ENCODE measurements at places on chromosomes 5 and 9.

DNA sequence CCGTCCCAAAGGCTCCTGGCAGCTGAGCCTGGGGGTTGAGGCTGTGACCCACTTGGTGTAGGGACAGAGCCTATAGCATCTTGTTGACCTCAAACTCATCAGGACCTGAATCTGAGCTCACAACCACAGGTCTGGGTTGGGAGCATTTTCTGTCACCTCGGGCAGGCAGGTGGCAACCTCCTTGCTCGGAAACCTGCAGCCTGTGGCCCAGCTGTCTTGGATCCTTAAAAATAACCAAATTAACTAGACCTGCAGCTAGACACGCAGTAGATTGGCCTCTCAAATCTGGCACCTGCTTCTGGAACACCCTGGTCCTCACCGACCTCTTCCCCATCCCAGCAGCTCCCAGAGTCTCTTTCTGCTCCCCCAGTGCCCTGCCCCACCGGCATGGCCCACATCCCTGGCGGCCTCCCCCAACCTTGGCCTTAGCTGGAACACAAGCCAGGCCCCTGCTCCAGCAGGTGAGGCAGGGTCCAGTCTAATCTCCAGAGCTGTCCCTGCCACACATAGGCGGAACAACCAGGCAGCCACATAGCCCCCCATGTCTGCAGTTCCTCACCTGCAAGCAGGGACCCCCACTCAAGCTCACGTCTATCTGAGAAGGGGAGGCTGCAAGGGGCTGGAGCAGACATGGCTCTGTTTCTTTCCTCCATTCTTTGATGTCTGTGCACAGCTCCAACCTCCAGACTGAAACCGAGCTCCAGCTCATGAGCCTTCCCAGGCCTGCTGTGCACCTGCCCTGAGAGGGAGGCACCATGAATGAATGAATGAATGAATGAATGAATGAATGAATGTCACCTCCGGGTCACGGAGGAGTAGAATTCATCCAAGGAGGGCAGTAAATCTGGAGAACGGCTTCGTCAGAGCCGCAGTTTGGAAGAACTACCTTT, 28.3 kb downstream of the PAEP start:
- no peak for DNase-seq

- no peak for DNase-seq
These were observed 3.5 kb downstream of the PAX5 start for GRCh38 chr9:37030611-37030939.

- DNase-seq = peak; percentile 73
These were observed 447.8 kb downstream of the ENC1 start for GRCh38 chr5:74192606-74193299.

DNA sequence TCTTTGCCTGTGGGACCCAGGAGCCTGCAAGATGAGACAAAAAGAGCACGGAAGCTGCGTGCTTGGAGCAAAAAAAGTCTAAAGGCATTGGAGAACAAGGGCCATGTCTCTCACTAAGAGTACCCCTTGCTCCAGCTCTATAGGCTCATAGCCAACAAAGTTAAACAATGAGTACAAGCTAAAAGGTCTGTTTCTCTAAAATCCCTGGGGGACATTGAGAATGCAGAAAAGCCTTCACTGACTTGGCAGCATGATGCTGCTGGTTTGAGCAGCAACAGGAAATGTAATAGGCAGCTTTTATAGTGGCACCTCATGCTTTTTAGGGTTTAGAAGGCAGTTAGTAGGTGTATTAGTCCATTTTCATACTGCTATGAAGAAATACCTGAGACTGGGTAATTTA, 287.5 kb downstream of the SMARCA2 start:
- no peak for DNase-seq

GRCh38 chr5:73437101-73437776, 11.3 kb downstream of the FOXD1 start:
- peak; percentile 83 for DNase-seq

- no peak for DNase-seq
These were observed 11.6 kb downstream of the DIPK1B start for GRCh38 chr9:136723989-136724388.

DNA sequence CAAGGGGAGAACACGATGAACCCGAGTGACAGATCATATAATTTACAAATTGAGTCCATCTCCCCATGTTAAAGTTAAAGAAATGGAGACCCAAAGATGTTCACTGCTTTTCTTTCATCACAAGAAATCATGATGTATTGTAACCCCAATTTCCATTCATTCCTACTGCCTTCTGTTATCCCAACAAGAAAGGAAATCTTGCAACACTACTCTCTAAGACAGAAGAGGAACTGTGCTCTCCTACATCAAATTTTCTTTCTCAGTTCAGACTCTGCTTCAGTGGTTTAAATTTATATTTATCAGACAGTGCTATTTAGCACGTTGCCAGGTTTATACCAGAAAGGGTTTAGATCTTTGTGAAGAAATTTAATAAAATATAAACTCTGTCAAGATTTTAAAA, 83.8 kb upstream of the RASA1 start:
- no peak for DNase-seq

GRCh38 chr5:39219437-39219836, at the start of gene FYB1:
TSS of gene FYB1 (minus strand) at chr5:39219563. CDS start at chr5:39202960, 16,603 bp downstream.
- DNase-seq = no peak

DNA sequence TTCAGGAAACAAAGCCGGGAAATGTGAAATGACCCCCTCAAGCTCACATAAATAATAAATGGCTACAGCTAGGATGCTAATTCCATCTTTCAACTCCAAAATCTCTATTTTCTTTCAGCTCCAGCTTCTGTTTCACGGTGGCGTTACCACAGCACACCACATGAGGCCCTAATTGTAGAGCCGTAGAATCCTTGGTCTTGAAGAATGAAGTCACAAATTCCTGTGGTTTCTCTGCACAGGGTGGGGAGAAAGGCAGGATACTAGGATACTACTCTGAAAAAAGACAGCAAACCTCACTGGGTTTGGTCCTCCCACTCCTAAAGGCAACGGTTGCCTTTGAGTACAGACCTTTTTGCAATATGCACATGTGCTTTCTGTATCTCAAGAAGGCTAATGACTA, 13.9 kb upstream of the RARS1 start:
- peak; percentile 19 for DNase-seq

DNA sequence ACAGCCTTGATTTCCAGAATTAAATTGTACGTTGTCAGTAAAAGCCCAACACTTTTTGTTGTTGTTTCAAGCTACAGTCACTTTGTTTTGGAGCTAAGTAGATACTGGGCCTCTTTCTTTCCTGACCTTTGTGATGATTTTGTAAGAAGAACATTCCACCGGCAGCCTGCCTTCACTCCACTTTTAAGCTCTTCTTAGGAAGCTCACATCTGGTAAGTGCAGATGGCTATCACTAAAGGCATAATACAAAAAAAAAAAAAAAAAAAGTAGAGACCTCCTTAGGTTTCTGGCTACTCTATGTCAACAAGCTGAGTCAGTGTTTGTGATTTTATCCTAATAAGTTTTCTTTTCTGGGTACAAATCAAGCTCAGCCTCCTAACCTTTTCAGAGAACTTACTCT, 1922.1 kb upstream of the WWC1 start:
- no peak for DNase-seq

- DNase-seq = no peak
These were observed 46.9 kb downstream of the SLC22A5 start for GRCh38 chr5:132416306-132417009.

GRCh38 chr9:29773676-29774075, 2200.4 kb upstream of the C9orf72 start:
- no peak for DNase-seq

DNA sequence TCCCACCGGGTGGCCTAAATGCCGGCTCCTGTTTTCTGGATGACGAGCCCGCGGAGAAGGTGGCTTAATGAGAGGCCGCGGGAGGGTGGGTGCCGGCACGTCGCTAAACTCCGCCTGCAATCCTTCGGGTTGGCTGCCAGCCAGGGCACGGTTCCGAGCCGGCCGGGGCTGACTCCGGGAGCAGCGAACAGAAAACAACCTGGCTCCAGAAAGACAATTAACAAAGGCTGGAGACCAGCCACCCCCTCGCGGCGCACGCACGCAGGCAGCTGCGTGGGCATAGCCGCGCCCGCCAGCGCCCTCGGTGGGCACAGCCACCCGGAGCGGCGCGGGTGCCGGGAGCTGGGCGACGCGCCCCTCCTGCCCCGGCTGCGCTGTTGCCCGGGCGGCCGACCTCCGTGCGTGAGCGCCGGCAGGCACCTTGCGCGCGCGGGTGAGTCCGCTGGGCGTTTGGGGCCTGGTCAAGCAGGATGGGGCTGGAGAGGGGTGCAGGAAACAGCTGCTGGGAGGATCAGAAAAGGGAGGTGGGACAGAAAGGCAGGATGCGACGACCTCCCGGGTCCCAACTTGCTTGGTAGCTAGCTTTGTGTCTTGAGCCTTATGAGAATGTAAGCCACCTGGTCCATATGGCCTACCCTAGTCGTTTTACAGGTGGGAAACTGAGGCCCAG, at the start of gene ARHGEF37:
TSS of gene ARHGEF37 (plus strand) at position 307 of the 670 bp plus-strand sequence. CDS start 16,272 bp downstream, outside the sequence.
- peak; percentile 51 for DNase-seq

- DNase-seq = no peak
These were observed 138.6 kb downstream of the ERCC6L2 start for GRCh38 chr9:96014078-96014477.

- no peak for DNase-seq
These were observed 68.1 kb downstream of the YIPF5 start for GRCh38 chr5:144102361-144102760.

- peak; percentile 96 for DNase-seq
These were observed 74.7 kb downstream of the WWC1 start for GRCh38 chr5:168366116-168366515.

DNA sequence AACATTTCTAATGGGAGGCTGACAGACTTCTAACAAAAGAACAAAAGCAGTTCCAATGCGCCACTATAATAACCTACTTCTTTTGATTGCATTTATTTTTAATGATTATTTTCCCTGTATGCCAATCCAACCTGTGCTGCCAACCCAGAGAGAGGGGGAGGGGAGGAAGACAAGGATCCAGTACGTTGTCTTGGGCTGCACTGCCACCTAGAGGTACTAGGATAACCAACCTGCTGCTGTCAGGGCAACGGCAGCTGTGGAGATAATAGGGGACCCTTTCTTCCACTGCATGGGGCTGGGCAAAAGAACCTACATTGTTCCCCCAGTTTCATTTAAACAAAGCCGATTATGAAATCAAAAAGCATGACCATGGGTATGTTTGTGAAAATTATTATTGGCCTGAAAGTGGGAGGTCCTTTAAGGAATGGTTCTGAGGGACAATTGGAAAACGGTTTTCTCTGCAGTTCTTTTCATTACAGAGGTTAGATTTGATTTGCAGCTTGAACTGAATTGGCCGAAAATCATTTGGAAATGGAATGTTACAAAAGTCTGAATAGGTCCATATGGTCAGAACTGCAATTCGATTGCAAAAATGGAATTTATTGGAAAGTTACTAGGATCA, 101.3 kb downstream of the RASEF start:
- DNase-seq = peak; percentile 84

GRCh38 chr5:139385061-139386049, 2.3 kb upstream of the SLC23A1 start:
- DNase-seq = no peak

- DNase-seq = no peak
These were observed 25.9 kb upstream of the SLC12A7 start for GRCh38 chr5:1137567-1138444.

DNA sequence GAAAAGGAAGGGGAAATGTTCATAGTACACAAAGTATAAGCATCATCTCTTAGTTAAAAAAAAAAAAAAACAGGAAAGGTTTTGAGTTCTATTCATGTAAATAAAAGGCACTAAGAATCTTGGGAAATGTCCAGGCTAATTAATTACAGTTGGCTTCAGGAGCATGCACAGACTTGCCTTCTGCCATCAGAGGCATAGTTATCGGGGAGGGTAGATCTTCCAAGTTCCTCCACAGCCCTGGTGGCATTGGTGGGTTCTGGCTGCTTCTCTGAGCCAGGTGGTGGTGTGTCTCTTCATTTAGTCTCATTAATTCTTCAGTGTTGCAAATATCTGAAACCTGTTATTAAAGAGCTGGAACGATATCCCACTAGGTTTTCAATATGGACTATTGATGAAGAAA, 85.2 kb downstream of the TMEM252 start:
- DNase-seq = no peak

DNA sequence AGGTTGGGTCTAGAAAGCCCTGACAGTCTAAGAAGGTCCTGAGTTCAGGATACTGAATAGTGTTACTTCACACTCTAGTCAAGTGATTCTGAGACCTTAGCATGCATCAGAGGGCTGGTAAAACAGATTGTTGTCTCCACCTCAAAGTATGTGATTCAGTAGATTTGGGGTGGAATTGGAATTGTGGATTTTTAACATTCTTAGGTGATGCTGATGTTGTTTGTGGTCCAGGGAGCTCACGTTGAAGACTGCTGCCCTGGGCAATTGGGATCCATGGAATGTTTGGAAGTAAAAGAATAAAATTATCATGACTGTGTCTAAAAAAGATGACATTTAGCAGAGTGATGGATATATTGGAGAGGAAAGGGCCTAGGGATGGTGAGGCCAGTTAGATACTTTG, 75.6 kb downstream of the VCAN start:
- DNase-seq = no peak

GRCh38 chr9:70539001-70539400, 124.5 kb upstream of the KLF9 start:
- no peak for DNase-seq

DNA sequence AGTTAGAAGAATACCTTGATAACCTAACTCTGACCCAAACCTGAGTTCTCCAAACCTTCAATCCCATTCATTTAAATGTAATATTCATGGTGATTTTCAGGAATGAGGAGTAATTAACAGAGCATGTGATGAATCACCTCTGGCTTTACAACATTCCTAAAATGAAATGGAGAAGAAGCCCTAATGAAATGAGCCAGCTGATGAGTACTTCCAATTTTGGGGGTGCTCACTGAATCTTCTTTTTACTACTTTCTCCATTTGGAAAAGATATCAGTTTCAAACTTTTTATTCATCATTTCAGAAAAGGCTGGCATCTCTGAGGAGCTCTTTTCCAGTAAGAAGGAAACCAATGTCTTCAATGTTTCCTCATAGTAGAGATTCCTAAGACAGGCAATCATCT, 2.9 kb upstream of the SPINK5 start:
- DNase-seq = no peak

Data from muscle of back (tissue), 13 donors.